ENCODE measurements at places on chromosomes 6 and 20.

- DNase-seq: no peak
Measured at GRCh38 chr6:95819939-95820338, 195.8 kb upstream of the FUT9 start.

GRCh38 chr6:130019326-130020072 is 1.1 kb downstream of the L3MBTL3 start:
- peak; percentile 17 for DNase-seq

- DNase-seq: no peak
Measured at GRCh38 chr6:169527306-169527705, 174.5 kb downstream of the WDR27 start.

DNA sequence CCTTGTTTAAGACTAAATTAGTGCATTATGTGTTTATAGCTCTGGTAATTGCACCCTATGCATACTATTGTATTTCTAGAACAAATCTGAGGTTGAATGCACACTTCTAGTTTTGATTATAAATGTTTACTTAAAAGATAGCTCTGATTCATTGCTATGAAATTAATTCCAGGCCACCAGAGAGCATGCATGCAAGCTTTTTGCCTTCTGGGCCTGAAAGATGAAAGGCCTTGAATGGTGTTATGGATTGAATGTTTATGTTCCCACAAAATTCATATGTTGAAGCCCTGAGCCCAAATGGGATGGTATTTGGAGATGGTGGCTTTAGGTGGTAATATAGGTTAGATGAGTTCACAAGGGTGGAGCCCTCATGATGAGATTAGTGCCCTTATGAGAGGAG is 695.0 kb upstream of the MAP3K7 start:
- DNase-seq: no peak

DNA sequence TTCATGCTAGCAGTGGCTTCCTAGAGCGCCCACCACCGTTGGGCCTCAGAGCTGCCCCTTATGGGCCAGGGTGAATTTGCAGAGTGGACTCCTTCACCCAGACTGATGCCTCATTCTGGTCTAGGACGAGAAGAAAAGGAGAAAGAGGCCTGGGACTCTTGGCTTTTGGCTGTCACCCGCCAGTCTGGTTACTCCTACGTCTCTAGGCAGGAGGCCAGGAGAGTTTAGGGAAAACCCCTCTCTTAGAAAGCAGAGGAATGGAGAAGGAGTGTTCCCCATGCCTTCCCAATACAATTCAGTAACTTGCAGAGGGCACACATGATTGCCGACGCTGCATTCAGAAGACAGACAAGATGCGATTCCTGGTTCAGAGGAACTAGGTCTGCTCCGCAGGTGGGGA is 70.1 kb downstream of the CDC5L start:
- no peak for DNase-seq

- DNase-seq: peak; percentile 86
Measured at GRCh38 chr6:89117211-89118108, at the start of gene SRSF12. TSS of gene SRSF12 (minus strand) at chr6:89118071. CDS start at chr6:89117887, 184 bp downstream.

DNA sequence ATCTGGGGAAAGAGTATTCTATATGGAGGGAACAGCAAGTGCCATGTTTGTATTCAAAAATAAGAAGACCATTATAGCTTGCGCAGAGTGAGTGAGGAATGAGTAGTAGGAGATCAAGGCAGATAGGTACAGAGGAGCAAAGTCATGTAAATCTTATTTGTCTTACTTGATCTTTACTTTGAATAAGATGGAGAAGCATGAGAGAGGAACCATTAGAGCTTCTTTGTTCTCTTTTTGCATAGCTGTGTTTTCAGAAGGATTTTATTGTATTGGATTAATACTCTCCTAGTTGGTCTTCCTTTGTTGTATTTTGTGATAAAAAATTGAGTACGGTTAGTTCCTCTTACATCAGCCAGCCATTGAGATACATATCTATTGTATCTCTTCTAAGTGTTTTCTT is 88.4 kb downstream of the SCAF8 start:
- no peak for DNase-seq

DNA sequence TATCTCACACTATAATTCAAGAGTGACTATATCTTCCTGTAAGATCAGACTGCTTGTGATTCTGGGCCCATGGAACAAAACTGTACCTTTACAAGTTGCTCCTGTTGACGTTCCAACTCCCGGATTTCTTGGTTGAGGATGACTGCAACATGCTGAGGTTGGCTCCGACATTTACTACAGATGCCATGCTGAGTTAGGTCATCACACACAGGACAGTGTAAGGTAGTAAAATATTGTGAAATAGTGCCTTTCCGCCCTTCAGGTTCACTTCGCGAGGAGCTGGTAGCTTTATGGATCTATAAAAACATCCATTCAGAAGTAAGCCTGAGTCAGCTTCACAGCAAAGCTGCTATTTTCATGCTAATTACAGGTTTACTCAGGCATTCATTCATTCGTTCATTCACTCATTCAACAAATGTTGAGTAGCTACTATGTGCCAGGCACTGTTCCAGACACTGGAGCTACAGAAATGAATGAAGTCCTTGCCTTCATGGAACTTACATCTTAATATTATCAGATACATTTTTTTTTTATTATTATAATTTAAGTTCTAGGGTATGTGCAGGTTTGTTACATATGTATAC is 175.7 kb downstream of the REV3L start:
- no peak for DNase-seq

DNA sequence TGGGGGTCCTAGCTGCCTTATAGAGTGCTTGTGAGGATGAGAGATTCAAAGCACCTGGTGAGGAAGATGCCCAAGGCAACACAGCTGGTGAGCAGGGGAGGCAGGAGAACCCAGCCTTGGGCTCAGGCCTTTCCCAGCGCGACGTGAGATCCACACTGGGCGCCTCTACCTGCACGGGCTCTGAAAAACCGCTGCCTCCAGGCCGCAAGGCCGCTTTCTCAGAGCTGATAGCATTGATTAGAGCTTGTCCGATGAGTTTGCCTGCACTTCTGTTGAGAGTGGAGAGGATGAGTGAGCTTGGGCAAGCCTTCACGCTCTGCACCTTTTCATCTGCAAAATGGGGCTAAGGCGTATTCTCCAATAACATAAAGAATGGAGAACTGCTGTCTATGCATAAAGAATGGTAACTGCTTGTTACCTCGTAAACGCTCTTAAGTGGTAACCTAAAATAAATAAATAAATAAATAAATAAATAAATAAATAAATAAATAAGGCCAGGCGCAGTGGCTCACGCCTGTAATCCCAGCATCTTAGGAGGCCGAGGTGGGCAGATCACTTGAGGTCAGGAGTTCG is 916 bp downstream of the PABPC1L start:
- no peak for DNase-seq

- no peak for DNase-seq
Measured at GRCh38 chr6:27214126-27214601, 33.3 kb upstream of the PRSS16 start.

DNA sequence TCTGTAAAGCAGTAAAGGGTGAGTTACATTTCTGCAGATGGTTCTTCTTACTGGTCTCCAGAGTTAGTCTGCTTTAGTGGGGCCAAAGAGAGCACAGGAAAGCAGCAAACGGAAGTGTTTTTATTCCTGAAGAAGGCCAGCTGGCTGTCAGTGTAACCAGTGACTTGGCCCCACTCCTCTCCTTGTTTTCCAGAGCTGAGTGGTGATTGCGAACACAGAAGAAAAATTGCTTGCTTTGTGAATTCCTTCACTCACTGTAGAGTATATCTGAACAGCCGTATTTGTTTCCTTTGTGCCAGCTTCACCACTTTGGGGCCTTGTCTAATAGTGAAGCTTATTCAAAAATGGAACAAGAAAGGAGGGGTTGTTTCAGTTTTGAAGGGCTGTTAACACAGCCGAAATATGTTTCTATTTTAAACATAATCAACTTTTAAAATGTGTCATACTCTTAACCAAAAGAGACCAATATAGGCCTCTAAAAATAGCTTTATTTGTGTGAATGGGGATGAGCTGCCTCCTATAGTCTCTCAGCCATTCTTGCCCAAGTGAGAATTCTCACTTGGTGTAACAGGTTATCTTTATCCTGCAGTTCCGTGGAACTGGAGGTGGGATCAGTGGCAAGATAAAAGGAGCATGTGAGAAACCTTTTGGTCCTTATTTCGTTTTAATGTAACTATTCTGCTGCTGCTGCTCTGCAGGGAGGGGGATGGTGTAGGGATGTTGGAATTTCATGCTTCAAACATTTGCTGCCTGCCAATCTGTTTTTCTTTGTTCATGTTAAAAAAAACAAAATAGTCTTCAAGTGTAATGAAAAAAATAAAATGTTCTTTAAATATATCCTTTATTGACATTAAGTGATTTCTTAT is 37.8 kb downstream of the ZC2HC1B start:
- DNase-seq: peak; percentile 8

DNA sequence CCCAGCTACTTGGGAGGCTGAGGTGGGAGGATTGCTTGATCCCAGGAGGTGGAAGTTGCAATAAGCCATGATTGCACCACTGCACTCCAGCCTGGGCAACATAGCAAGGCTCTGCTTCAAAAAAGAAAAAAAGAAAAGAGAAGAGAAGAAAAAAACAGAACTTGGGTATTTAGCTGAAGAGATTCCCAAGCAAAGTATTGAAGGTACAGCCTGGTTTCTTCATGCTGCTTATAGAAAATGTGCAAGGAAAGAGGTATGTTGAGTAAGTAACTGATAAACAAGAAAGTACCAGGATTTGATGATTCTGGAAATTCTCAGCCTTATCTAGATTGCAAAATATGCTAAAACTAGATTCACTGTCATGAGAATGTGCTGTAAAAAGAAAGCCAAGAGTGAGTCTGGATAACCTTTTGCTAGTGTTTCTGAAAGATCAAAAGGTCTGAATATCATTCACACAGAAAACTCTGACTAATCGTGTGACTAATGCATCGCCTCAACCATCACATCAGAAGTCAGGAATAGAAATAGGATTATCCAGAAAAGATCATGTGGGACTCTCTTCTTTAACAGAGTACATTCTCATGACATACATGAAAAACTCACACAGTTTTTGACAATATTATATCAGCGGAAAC is 32.4 kb upstream of the NOP56 start:
- DNase-seq: no peak

- DNase-seq: no peak
Measured at GRCh38 chr6:80622641-80623040, 516.2 kb downstream of the BCKDHB start.

DNA sequence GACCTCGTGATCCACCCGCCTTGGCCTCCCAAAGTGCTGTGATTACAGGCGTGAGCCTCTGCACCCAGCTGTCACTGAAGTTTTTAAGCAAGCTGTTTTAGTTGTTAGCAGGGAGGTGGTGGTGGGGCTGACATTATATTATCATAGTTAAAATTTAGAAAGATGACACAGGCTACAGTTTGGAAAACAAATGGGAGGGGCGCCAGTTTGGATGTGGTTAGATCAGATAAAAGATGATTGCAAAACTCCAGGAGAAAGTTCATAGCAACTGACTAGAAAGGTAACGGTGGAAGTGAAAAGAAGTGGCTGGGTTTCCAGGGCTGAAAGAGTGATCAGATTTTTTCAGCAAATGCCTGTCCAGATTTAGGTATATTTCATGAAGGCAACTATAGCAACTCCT is 311.9 kb upstream of the CITED2 start:
- DNase-seq: no peak

- no peak for DNase-seq
Measured at GRCh38 chr20:44069203-44070011, 117.6 kb downstream of the JPH2 start.

DNA sequence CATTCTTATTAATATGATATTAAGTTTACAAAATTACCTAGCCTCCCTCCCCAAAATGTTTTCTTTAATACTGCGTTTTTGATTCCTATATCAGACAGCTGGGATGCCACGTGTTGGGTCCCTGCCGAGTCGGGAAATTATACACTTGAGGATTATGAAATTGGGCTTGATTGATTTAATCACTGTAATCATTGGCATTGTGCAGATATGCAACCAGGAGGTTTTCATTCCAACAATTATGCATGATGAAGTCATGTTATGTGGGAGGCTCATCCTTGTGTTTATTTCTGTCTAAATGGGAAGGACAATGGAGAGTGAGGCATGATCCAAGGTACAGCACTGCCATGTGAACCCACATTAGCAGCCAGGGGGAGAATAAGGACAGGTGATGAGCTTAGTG is 30.6 kb upstream of the RIPOR2 start:
- DNase-seq: no peak

GRCh38 chr6:87697581-87698546 is 4.2 kb downstream of the AKIRIN2 start:
- DNase-seq: no peak

- no peak for DNase-seq
Measured at GRCh38 chr6:797479-798077, 104.6 kb upstream of the EXOC2 start.

GRCh38 chr6:42979523-42980177 is 669 bp upstream of the PEX6 start:
- DNase-seq: no peak

DNA sequence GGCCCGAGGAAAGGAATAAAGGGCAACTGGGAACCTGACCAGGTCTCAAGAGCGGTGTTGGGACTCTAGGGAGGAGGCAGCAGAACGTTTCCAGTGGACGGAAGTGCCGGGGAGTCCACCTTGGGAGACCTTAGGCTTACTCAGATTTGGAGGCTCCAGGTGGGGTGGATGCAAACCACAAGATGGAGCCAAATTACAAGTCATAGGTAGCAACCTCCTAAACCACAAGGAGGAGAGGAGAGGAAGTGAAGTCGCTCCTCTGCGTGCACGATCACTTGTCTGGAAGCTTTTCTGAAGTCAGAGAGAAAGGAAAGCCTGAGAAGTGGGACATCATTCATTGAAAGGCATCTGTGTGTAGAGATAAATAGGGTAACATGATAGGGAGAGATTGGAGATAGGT is 9.3 kb downstream of the HLA-DOA start:
- DNase-seq: no peak

DNA sequence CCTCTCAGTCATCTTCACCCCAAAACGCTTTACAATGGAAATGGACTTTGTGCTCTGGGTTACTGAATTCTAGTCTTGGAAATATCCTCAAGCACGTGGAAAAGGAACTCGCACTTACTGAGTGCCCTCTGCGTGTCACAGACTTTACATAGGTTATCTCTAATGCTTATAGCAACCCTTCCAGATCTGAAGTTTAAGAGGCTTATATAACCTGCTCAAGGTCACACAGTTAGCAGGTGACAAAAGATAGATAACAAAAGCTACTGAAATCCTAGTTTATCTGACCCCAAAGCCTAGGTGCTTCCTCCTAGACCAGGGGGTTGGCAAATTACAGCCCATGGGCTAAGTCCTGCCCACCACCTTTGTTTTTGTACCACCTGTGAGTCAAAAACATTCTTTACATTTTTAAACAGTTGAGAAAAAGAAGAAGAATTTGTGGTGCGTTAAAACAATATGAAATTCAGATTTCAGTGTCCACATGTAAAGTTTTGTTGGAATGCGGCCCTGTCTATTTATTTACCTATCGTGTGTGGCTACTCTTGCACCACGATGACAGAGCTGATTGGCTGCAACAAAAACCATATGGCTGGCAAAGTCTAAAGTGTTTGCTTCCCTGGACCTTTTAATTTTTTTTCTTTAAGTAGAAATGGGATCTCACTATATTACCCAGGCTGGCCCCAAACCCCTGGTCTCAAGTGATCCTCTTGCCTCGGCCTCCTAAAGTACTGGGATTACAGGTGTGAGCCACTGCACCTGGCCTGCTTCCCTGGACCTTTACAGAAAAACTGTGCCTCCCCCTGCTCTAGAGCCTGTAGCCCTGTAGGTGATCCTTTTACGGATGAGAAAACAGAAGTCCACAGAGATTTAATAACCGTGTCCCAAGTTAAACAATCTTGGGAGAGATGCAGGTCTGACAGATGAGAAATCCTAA is 110.2 kb upstream of the RREB1 start:
- no peak for DNase-seq

GRCh38 chr6:44034391-44034861 is 92.8 kb downstream of the MRPL14 start:
- DNase-seq: no peak
